ENCODE measurements at places on chromosomes 6 and 20. TPM values are rescaled to one million over a fixed set of nuclear protein-coding genes. Genes with fewer than 3 reads are reported as not detected.

- DNase-seq: no peak
These were observed 135.2 kb downstream of the ELOVL4 start for GRCh38 chr6:79812195-79812594.

- no peak for DNase-seq
These were observed 28.2 kb downstream of the TBC1D32 start for GRCh38 chr6:121305957-121306607.

The THEMIS gene
- 0.25 TPM for polyA plus RNA-seq

The DDO gene
- 0.99 TPM for polyA plus RNA-seq

GRCh38 chr6:155067956-155068615 lies 73.0 kb downstream of the TIAM2 start:
- no peak for DNase-seq

The FABP7 gene
- polyA plus RNA-seq: 0.29 TPM

GRCh38 chr20:48163505-48163904 lies 378.2 kb upstream of the SULF2 start:
- no peak for DNase-seq

DNA sequence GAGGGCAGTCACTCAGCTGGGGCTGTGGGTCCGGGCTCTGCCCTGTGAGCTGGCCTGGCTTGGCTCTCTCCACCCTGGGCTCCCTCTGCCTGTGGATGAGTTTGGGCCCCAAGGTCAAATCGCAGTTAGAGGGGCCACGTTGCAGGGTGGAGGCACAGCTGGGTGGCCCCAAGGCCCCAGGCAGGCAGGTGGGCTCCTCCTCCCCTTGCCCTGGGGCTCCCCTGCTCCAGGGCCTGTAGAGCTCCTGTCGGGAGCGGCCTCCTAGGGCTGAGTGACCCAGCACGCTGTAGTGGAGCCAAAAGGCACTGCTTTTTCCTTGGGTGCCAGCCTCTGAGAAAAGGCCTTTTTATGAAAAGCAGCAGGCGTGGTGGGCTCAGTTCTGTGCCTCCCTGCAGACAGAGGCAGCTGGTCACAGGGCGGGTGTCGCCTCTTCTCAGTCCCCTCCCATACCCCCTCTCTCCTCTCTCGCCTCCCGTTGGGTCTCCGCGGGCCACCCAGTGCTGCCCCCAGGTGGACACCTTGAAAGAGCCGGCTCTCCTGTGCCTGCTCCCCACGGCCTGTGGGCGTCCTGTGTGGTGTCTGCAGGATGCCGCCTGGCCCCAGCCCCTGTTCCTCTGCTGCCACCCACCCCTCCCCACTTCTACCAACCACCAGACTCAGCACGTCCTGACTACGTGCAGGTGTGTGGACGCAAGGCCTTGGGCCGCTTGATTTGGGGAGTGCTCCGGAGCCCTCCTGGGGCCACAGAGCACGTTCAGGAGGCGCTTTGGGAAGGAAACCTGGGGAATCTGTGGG lies 13.2 kb downstream of the SS18L1 start:
- DNase-seq: no peak

The PNPLA1 gene
- 2.2 TPM for polyA plus RNA-seq

The PGC gene
- polyA plus RNA-seq: 0.30 TPM

The DDRGK1 gene
- 46.1 TPM for polyA plus RNA-seq

DNA sequence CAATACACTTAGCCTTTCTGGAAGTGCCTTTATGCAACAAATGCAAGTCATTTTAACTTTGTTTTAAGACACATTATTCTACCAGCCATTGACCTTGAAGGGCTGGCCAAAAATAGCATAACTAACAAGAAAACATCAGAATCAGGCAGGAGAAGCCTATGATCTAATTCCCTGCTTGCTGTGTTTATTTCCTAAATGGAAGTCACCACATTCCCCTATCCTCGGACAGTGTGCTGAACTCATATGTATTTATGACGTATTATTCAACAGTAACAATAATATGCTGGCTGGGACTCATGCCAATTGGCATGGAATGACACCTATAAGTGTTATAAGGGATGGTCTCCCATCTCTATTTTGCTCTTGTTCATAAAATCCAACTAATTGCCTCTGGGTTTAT lies 140.7 kb downstream of the MAP3K7 start:
- no peak for DNase-seq

GRCh38 chr6:110125361-110125760 lies 54.1 kb downstream of the WASF1 start:
- no peak for DNase-seq

GRCh38 chr6:111499269-111499793 lies 16.3 kb upstream of the REV3L start:
- no peak for DNase-seq

- peak; percentile 63 for DNase-seq
These were observed at the start of gene SIRPA for GRCh38 chr20:1894951-1895673. SIRPA (plus strand) TSS chr20:1895407; CDS start chr20:1895448, 41 bp downstream.

- DNase-seq: no peak
These were observed 102.3 kb downstream of the HIVEP2 start for GRCh38 chr6:142842418-142843261.

- no peak for DNase-seq
These were observed 46.9 kb upstream of the SMAP1 start for GRCh38 chr6:70620746-70621145.

DNA sequence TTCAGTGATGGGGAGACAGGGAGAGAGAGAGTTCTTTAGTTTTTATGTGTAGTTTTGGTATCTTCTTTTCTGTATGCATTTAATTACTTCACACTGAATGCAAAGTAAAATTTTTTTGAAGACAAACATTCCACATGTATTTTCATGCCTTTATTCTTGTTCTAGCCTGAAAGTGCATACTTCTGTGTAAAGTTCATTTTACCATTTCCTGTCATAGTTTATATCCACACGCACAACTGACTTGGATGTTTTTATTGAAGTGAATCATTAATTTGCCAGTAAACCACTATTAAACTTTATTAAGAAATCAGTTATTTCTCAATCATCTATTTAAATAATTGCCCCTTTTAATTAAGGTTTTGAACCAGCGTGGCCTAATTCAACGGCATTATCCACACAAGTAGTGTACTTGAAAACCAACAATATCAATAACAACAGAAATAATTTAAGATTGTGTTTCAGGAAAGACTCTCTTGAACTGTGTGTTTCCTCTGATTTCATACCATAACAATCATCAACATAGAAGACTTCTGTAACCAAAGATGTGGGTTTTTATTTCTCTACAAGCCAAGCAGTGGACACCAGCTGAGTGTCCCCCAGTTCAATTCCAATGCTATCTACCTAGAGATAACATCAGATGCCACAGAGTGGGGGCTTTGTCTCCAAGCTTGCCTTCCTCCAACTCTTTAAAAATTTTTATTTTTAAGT lies 512.7 kb upstream of the JAG1 start:
- DNase-seq: no peak

The GMNN gene
- 56.8 TPM for polyA plus RNA-seq

The EEF1A2 gene
- polyA plus RNA-seq: 0.56 TPM

DNA sequence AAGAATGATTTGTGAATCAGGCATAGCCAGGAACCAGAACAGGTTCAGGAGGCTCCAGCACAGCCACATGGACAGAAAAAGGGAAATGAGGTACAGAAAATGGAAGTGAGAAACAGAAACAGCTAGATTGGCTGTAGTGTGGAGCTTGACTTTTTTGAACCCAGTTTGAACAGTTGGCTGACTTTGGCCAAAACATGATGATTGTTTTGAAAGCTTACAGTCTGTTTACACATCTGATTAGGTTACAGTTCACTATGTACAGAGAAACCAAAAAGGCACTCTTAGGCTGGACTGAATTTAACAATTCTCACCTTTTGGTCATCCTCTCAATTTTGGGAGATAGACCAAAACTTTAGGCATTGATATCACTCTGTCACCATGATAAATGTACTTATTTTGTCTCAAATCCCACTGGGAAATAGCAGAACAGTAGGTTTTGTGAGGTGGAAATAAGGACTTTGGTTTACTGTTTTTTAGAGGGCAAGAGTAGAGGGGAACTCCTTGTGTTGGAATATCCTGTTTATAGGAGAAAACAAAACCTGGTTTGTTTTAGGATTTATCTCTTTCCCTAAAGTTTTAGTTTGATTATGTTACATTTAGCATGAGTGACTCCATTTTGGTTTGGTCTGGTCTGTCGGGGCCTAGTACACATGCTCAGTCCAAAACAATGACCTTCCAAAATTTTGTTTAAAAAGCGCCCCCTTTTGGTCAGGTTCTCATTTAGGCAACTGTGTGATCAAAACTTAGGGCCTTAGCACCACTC lies 123.1 kb downstream of the OLIG3 start:
- DNase-seq: no peak

The NCOA7 gene
- 71.7 TPM for polyA plus RNA-seq

The HLA-DOB gene
- 0.13 TPM for polyA plus RNA-seq

- no peak for DNase-seq
These were observed 6.0 kb upstream of the VEGFA start for GRCh38 chr6:43763812-43764522.
